ENCODE measurements at places on chromosomes 7 and 10.

- DNase-seq, result no peak
Measured at GRCh38 chr7:958221-959200, 4.0 kb upstream of the ADAP1 start.

GRCh38 chr10:125691160-125691981, 8.4 kb upstream of the TEX36 start:
- DNase-seq, result no peak

GRCh38 chr7:90178679-90179278, 24.5 kb downstream of the STEAP1 start:
- no peak for DNase-seq

DNA sequence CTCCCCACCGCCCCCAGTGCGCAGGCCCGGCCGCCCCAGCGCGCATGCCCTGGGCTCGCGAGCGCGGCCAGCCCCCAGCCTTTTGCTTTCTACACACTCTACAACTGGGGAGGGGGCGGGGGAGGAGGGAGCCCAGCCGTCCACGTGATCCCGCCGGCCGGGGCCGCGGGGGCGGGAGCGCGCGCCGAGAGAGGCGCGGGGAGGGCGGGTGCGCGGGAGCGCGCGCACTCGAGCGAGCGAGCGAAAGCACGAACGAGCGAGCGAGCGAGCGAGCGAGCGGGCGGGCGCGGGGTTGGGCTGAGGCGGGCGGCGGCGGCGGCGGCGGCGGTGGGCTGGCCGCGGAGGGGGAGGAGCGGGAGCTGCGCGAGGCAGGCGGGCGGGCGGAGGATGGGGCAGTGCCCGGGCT, at the start of gene AUTS2:
Gene AUTS2, plus strand, starts transcription at position 395 of the 406 bp plus-strand sequence. CDS start 1,179 bp downstream, outside the sequence.
- peak; percentile 82 for DNase-seq

DNA sequence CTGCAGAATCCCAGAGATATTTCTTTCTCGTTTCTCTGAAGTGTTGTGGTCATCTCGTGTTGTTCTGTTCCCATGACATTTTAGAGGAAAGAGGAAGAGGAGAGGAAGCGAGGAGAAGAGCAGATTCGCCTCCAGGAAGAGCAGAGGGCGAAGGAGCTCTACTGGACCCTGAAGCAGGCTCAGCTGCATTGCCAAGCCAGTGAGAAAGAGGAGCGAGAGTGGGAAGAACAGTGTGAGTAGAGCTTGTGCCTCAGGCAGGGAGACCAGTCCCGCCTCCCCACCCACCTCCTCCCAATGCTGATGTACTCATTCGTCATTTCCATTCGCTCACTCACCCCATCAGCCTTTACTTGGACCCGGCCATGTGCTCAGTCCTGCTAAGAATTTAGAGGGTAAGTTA, 50.8 kb downstream of the SH2D4B start:
- no peak for DNase-seq

DNA sequence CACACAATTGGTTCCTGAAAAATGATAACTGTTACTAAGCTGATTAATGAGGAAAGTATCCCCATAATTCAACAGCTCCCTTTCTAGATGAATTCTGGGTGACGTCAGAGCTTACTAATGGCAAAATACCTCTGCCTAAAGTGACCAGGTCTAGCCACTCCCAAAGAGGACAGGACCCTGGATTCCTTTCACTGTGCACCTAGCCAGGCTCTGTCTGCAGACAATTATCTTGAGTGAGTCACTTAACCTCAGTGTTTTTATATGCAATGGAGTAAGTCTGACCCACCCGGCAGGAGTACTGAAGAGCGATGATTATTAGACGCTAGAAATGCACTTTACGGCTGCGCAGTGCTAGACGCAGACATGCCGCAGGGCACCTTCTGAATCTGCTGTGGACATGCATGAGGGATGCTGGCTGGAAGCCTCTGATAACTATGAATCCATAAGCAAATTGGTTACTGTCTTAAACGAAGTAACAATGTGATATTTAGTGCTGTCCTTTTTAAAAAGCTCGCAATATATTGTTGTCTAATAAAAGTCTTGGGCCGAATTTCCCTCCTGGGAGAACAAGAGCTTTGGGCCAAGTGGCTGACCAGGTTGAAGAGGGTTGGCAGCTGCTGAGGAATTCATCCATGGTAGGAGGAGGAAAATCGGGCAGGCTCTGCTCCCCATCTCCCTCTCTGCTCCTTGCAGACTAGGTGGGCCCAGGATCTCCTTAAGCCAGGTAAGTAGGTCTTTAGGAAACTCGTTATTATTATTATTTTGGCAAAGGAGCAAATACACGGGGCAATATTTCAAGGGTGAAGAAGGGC, 4.6 kb upstream of the INPP5A start:
- no peak for DNase-seq

DNA sequence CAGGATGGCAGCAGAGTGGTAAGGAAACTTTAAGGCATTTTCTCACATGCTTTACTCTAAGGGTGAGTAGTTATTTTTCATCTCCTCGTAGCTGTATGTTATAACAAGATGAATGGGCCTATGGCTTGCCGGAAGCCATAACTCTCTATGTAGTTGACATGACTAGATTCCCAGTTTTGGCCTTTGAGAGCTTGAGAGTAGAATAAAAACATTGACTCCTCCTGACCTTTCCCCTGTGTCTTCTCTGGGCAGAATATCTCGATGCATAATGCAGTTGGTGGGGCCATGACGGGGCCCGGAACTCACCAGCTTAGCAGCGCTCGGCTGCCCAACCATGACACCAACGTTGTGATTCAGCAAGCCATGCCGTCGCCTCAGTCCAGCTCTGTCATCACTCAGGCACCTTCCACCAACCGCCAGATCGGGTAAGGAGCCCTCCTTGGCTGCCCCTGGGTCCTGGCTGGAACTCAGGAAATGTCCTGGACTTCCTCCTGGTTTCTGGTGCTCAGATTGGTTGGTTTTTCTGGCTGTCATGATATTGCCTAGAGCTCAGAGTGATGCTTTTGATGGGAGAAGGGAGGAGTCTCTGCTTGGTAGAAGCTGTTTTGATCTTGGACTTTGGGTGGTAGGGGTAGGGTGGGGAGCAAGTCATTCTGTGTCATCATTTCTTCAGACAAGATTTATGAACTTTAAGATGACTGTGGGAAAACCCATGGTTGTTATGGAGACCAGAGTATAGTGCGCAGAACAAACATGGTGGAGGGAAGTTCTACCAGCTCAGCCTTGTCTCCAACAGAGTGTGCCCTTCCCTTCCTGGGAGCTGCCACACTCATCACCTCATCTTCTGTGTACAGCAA, 158.0 kb downstream of the CREB5 start:
- DNase-seq, result no peak

- DNase-seq, result no peak
Measured at GRCh38 chr7:112866424-112866823, 76.2 kb upstream of the TMEM168 start.

DNA sequence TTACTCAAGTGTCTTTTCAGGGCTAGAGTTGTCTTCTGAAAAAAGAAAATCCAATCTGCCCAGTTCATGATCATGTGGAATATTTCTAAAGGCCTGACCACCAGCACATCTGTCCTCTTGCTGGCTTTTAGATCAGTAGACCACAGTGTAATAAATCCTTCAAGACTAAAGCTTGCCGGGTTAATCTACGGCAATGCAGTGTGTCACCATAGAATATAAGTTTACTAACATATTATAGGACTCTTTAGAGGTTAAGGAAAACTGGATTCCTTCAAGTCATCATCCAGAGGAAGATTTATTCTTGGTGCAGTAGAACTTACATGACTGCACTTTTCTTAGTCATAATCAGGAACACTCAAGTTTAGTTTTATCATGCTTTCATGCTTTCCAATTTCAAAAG, 349.5 kb downstream of the SEMA3D start:
- DNase-seq, result no peak

GRCh38 chr10:62554632-62555199, 180.5 kb downstream of the ZNF365 start:
- peak; percentile 56 for DNase-seq

- no peak for DNase-seq
Measured at GRCh38 chr7:229184-229964, 37.0 kb downstream of the FAM20C start.

GRCh38 chr7:20236043-20236442, 18.9 kb upstream of the MACC1 start:
- DNase-seq, result no peak

DNA sequence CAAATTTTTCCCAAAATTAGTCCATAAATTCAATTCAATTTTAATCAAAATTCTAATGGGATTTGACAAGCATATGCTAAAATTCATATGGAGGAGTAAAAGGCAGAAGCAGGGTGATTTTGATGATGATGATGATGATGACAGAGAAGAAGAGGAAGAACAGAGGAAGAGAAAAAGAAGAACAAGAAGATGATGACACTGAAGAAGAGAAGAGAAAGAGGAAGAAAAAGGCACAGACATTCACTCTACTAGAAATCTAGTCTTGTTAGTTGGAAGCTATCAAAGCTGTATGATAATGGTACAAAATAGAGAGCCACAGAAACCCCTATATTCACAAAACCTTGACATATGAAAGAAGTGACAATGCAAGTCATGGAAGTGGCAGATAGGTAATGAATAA, 157.9 kb downstream of the ELMO1 start:
- no peak for DNase-seq

DNA sequence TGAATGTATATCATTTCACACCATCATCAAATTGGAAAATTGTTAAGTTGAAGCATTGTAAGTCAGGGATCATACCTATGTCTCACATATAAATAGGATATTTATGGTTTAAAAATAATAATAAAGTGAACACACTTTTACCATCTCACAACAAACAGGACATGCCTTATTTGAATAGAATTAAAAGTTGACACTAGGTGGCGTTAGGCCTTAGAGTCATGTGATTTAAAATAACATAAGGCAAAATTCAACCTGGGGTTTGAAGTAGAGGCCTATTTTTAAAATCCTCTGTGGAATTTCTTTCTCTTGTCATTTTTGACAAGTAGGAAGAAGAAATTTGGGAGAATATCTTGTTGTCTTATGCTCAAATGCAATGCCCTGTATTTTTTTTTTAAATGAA, 184.7 kb upstream of the PCDH15 start:
- no peak for DNase-seq

GRCh38 chr7:54839575-54840213, 80.7 kb upstream of the SEC61G start:
- DNase-seq, result no peak

DNA sequence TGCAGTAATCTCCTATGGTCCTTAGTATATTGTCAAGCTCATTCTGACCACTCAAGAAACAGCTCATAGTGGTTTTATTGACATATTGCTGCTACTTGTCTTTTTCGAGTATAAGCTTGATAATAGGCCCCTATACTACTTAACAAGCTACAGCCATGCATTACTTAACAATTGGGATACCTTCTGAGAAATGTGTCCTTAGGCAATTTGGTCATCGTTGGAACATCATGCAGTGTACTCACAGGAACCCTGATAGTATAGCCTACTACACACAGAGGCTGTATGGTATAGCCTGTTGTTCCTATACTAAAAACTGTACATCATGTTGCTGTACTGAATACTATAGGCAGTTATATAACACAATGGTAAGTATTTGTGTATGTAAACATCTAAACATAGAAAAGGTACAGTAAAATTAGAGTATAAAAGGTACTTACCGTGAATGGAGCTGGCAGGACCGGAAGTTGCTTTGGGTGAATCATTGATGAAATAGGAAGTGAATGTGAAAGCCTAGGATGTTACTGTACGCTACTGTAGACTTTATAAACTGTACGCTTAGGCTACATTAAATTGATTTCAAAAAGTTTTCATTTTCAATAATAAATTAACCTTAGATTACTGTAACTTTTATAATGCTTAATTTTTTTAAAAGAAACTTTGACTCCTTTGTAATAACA, 160.9 kb downstream of the LRRC4 start:
- DNase-seq, result no peak

- no peak for DNase-seq
Measured at GRCh38 chr7:134707663-134708378, 61.2 kb downstream of the BPGM start.

DNA sequence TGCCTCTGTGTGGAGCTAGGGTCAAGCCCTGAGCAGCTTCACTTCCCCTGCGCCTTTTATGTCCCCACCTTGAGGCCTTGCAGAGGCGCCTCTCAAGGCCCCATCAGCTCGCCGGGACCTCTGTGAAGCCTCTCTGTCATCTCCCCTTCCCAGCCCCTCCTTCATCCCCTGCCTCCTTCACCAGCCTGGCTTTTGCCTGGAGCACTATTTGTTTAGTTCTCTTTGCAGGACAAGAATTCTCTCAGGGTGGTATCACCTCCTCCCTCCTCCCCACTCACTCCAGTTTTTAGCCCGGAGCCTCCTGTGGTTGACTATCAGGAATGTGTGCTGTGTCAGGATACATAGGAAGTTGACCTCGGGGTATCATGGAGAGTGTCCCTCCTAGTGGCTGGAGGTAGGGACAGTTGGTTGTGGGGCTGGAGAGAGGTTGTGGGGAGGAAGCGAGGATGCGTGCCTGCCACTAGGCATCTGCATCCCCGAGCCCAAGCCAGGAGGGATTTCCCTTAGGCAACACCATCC, 89.8 kb upstream of the ANLN start:
- no peak for DNase-seq

- DNase-seq, result no peak
Measured at GRCh38 chr10:44850356-44850934, 60.7 kb upstream of the TMEM72 start.

GRCh38 chr7:45089341-45089891, 647 bp upstream of the NACAD start:
- DNase-seq, result peak; percentile 61

DNA sequence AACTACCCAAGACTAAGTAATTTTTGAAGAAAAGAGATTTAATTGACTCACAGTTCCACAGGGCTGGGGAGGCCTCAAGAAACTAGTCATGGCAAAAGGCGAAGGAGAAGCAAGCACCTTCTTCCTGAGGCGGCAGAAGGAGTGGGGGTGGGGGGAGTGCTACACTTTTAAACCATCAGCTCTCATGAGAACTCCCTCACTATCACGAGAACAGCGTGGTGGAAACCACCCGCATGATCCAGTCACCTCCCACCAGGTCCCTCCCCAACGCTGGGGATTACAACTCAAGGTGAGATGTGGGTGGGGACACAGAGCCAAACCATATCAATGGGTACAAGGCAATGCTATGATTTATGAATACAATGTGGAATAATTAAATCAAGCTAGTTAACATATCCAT, 241.9 kb downstream of the PTPRN2 start:
- DNase-seq, result no peak

GRCh38 chr10:75245354-75246250, 9.8 kb upstream of the COMTD1 start:
- DNase-seq, result no peak

- DNase-seq, result peak; percentile 60
Measured at GRCh38 chr10:97234400-97234799, 48.6 kb upstream of the SLIT1 start.
